ENCODE measurements at places on chromosomes 7 and 10.
A peak's percentile ranks its signal among the peaks of the same experiment; 100 is the strongest.

DNA sequence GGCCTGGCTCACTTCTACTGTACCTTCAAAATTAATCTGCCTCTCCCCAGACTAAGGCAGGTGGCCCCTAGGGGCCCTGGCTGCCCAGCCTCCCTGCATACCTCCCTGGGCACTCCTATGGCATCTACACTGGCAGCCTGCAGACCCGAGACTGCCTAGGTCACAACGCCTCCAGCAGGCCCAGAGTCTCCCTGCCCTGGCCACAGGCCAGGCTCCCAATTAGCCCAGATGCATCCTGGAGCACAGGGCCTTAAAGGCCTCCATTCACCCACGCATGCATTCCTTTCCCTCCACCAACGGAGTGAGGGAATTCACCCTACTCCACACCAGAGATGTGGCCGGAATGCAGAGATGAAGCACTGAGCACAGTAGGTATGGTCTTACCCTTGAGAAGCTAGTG, 1.9 kb downstream of the CHAT start:
- DNase-seq: no peak

GRCh38 chr7:118590107-118590506, 365.6 kb downstream of the ANKRD7 start:
- peak; percentile 2 for DNase-seq

DNA sequence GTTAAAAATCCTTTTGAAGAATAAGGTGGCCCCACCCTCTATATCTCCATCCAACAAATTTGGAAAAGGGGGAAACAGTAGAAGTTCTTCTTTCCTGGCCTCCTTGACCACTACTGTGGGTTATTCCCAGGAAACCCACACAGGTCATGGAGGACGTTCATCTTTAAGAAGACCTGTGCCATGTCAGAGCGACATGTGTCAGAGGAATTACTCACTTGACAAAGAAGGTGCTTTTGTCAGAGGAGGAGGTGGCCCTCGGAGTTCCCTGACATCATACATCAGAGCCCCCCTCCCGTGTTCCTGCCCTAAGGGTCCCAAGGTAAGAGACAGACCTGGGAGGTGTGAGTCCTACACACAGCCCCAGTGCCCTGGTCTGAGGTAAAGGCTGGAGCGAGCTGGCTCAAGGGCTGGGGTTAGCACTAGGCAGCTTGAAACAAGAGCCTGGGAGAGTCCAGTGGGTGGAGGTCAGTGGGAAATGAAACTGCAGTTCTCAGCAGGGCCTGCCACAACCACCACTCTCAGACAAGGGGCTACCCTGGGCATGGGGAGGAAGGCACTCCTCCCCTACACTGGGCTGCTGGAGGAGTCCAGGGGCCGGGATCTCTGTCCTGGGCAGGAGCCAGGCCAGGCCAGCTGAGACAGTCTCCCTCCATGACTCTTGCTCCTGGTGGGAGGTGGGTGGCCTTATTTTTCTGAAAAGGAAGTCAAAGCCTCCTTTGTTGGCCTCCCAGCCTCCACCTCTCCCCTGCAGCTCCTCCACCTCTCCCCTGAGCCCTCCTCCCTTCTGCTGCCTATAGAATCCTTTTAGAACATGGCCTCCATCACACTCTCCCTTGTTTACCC, 21.8 kb upstream of the ZMIZ1 start:
- DNase-seq: no peak

- no peak for DNase-seq
Measured at GRCh38 chr10:77782328-77783061, 144.1 kb downstream of the DLG5 start.

DNA sequence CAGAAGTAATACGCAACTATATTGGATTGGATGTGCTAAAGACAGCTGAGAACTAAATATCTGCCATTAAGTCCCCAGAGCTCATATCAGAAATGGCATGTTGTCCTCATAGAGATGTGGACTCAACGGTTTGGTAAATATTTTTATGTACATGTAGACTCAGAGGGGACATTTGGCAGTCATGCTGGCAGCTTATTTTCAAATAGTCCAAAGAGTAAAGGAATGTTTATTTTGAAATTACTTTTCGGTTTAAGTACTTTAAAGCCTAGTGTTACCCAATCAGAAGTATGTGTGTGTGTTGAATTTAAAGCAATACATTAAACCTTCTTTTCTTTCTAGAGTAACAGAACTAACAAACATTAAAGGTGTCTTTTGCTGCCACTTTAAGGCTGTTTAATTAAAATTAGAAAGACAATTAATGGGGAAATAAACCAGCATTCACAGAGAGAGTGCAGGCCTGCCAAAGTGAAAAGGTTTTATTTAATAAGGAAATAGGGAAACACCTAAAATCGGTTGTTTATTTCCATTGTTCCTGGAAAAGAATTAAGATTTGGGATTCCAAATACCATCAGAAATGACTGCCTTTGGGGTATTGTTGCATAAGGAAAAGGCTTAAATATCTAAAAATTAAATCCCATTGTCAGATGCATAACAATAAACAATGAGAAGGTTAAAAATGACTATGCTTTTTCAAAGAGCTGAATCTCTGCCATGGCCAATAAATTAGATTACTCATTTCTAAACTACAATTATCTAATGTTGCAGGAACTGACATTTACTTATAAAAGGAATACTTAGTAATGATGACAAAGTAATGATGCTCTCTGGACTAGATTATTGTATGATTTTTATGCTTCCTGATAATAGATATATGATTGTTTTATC, 113.4 kb upstream of the AHR start:
- DNase-seq: peak; percentile 68

DNA sequence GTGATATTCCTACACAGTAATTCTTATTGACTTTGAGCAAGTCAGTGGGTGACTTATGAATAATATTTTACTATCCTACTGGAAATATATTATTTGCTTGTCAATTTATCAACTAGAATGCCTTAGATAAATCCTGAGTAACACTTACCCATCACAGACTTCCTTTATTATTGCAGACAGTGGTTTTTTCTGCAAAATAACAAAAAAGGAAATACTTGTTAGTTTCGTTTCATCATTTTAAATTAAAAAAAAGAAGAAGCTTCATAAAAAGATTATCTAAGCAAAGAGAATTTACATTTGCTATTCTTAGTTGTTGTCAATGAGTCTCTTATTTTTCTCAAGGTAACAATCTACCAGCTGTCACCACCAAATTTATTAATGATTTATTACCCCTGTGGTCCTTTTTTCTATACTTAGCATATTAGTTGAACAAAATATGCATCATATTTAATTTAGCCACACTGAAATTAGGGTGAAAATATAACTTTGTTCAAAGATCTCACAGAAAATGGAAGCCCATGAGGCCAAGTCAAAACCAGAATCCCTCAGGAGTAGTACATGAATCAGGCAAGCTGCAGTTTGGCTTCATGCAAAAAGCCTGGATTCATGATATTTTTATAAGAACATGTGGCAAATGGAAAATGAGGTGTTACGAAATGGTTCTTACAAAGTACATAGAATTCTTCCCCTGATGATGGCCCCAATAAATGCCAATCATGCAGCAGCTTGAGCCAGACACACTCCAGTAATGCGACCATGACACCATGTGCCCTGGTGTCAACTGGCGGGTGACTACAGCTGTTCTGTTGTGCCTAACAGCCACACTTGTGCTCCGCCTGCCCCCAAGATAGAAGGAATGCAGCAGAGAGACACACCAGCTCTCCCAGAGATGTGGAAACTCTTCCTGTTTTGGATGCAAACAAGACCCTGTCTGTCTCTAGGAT, 132.6 kb downstream of the ELMO1 start:
- DNase-seq: no peak

- no peak for DNase-seq
Measured at GRCh38 chr10:11805792-11806191, 17.4 kb upstream of the PROSER2 start.

- peak; percentile 0 for DNase-seq
Measured at GRCh38 chr10:26048756-26049155, 114.7 kb downstream of the MYO3A start.

DNA sequence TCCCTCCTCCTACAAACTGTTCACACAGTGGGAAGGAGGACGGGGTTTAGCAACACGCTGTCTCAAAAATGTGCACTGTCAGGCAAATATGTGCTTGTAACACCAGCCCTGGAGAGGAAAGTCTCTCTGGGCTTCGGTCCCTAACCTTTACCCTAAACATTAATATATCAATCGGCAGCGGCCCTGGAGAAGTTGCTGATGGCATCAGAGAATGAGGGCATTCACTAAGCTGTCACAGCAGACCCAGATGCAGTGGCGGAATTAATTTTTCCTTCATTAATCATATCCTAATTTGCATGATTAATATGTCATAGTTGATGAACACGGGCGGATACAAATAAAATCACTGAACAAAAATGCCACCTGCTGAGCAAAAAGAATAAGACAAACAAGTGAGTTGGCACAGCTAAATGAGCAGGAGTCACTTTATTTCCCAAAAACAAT, 45.2 kb upstream of the INSIG1 start:
- peak; percentile 44 for DNase-seq

GRCh38 chr10:114669648-114670047, 11.6 kb upstream of the ABLIM1 start:
- DNase-seq: no peak

DNA sequence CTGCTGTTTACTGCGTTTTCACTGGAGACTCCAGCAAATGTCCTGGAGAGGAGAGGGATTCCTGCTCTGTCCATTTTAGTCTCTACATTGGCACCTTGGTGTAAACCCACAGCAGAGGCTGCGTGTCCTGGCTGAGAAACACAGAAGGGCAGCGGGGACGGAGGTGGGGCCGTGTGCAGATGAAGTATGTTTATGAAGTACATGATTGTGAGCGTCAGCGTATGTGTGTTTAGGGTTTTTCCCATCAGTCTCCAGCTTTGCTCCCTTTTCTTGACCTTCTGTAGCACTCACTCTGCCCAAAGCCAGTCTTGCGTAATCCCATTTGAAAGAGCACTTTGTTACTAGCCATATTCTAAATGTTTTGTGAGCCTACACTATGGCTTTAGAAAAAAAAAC, 750.7 kb upstream of the SORCS1 start:
- DNase-seq: peak; percentile 14

DNA sequence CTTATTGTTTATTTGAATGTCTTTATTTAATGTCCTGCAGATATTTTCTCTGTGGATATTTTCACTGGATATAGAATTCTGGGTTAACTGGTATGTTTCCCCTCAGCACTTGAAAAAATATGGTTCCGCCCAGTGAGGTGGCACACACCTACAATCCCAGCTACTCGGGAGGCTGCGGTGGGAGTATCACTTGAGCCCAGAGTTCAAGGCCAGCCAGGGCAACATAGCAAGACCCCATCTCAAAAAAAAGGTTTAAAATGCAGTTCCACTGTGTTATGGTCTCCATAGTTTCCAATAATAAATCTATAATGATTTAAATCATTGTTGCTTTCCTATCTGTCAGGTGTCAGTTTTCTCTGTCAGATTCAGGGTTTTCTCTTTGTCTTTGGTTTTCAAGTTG, 165.5 kb upstream of the STK17A start:
- no peak for DNase-seq

DNA sequence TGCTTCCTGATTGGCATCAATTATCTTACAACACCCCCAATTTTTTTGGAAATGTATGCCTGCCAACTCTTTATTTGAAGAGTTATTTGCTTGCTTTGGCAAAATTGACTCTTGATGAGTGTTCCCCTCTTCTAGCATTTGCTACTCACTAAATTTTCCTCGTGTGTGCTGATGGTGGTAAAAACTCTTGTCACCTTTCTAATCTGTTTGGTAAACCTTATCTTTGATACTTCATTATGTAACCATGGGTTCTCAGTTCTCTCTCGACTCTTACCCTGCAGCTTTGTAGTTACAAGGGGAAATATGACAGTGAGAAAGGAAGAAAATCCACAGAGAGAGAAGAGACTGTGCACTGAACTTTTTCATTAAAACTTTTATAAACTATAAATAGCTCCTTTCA, 102.5 kb downstream of the CDK14 start:
- no peak for DNase-seq

DNA sequence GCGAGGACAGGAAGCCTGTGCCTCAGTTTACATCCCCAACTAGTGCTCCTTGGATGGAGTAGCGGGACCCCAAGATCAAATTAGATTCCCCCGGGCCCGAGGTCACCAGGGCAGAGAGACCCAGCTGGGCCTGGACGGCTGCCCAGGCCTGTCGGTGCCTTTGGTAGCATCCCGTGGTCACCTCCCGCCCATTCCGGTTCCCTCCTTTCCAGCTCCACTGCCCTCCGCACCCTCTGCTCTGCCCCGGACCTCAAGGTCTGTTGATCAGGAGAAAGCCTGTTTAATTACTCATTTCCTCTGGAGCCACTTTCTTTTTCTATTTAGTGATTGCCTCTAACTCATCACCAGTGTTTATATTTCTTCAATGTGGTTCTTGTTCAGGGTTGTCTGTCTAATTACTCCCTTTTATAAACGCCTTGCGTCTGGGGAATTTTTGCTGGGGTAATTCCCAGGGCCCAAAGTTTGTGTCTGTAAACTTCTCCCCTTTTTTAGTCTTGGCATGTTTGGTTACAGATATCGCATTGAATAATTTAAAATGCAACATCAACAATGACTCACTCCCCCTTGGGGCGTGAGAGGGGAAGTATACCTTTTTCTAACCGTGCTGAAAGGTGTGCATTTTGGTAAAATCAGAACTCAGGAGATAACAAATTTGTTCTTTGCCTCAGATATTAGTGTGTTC, 1.9 kb downstream of the FOXK1 start:
- DNase-seq: peak; percentile 86

GRCh38 chr10:77236700-77237099, 400.9 kb downstream of the KCNMA1 start:
- peak; percentile 87 for DNase-seq

DNA sequence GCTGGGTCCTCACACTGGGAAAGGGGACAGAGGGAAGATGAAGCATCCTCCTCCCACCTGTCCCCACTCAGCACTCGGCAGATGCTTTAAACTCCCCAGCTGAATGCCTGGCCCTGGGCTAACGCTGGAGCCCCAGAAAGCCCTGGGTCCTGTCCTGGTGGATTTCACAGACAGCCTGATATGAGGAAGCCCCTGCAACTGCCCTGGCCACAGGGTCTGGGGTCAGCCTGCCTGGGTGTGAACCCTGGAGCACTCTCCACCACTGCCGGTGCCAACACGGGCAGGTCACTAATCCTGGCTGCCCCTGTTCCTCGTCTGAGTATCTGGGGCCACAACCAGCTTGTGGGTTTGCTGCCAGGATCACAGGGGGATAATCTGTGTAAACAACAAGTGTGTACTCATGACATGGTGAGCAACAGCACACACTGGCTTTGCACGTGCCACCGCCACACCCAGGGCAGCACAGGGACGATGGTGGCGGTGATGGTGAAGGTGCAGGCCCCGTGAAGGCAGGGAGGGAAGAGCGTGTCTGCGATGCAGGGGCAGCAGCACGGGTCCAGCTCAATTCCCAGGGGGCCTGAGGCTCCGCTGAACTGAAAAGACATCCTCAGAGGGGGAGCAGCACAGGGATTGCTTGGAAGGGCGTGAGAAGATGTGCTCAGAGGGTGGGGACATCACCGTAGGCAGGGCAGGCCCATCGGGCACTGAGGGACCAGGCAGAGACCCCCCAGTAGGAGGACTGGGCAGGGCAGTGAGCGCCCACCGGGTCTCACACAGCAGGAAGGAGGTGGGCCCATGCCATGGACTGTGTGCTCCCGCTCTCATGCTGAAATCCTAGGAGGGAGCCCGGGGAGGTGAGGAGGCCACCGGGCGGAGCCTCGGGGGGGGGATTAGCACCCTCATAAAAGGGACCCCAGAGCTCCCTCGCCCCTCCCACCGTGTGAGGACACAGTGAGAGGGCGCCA, 238.7 kb downstream of the MAD1L1 start:
- no peak for DNase-seq

All from M059J (cell line).